ENCODE measurements at places on chromosomes 3 and 15.

DNA sequence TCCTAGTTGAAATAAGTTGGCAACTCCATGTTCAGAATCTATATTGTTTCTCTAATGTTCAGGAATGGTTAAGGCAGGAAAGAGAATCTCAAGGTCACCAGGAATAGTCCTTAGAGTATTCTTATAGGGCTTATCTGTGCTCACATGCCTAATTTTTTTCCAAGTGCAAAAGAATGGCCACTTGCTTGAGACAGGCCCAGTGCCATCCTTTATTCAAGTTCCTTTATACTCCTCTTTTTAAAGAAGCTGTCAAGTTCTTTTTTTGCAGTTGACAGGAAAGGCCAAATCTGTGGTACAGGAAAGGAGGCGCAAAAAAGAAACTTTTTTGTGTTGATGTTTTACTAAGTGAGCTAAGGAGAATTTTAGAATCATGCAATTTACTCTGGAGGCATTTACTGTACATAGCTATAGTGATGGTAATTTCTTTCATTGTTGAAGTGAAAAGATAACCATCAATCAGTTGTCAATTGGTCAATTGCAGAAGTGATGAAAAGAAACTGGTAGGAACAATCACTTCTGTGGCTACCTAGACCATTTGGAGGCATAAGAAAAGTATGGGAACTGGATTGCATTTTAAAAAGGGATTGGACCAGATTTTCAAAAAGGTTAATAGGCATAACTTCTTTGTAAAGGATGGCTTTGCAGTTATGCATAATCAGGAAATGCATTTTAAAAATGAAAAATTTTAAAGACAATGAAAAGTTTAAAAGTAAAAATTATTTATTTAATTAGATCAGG lies 102.5 kb upstream of the SOX2 start:
- no peak for DNase-seq

DNA sequence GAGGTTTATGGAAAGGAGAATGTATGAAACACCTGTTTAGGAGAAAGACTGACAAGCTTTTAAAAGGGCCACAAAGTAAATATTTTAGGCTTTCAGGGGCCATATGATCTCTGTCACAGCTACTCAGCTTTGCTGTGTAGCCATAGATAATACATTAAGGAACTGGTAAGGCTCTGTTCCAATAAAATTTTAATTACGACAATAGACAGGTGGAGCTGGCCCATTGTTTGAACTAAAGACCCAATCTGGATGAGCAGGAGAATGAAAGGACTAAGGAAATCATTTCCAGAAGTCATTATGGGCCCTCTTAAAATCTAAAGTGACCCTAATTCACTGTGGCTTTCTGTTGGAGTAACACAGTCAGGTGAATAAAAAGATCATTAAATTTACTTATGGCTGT lies 48.5 kb upstream of the SLC12A8 start:
- DNase-seq = no peak

GRCh38 chr15:66655997-66656396 lies 46.0 kb upstream of the SMAD6 start:
- no peak for DNase-seq

DNA sequence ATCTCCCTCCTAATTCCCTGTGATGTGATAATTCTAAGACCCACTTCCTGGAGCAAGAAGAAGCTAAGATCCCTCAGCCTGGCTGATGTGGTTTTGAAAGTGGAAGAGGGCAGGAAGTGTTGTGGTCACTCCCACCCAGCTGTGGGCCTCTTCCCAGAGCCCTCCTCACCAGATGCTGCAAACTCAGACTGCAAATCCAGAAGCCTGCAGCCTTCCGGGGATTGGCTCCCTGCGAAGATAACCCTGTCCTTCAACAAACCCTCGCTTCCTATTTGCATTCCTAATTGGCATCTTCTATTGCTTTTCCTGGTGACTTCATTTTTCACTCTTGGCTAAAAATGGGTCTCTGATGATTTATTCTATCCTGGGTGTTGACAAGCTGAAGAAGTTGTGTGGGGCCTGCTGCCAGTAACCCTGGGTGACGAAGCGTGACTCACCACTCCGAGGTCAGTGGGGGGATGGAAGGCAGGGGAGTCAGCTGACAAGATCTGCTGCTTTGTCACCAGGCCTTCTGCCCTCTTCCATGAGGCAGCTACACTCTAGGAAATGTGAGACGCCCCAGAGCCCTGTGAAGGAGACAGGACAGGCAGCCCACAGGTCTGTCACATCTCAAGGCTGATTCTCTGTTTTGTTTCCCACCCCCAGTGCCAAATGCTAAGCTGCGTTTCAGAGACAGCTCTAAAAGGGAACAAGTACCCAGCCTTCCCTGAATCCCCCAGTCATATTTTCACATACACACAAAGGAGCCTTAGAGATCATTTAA lies 99.7 kb upstream of the LIPC start:
- DNase-seq = peak; percentile 100

GRCh38 chr3:186772281-186772694 lies 11.1 kb upstream of the EIF4A2 start:
- DNase-seq = no peak

GRCh38 chr3:153762411-153763235 lies 358.6 kb upstream of the ARHGEF26 start:
- DNase-seq = no peak

- DNase-seq = no peak
Observed at GRCh38 chr3:188712248-188712924, 459.4 kb upstream of the TPRG1 start.

DNA sequence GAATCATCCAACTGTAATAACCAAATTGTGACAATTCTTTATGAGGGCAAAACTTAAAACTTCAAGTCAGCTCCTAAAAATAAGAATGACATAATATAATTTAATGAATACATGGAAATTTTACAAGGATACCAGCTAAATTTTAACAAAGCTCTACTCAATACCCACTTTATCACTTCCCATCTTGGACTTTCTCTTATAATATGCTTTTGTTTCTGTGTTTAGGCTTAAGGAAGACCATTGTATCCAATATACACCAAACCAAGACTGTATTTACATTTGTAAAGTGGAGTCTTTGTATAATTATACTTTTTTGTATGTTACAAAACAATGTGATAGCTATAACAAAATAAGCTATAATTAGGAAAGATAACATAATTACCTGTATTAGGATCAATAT lies 16.8 kb downstream of the ATP13A3 start:
- no peak for DNase-seq

DNA sequence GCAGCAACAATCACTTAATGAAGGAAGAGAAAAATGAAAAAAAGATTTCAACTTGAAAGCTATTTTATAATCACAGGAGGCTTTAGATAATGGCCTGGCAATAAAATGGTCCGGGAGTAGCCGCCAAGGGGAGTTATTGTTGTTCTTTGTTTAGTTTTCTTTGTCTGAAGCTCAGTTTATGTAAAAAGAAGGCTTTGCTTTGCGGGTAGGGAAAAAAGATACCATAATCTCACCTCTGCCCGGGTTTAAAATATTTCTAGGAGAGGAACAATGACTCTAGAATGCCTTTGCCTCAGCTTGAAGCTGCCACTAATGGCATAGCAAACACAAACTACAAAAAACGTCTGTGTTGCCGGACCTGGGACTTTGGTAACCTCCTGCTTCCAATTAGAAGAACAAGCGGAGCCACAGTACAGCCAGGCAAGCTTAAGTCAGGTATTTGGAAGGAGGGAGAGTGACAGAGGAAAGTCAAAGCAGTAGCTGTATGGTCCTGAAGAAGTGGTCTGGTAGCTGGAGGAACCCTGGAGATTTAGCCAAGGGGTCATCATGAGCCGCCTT lies 764.5 kb downstream of the TUSC7 start:
- no peak for DNase-seq

DNA sequence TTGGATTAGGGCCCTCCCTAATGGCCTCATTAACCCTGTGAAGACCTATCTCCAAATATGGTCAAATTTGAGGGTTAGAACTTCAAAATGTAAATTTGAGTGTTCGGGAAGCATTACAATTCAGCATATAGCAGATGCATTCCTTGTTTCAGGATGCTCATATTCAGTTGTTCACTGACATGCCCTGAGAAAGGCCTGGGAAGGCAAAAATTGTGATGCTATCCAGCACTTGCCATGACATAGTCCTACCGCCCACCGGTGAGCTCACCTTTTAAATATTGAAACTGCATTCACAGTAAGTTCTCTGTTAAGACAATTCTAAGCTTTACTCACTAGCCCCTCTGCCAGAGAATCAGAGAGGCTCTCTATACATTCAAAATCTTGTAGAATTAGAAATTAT lies 300.3 kb upstream of the CCDC54 start:
- no peak for DNase-seq

DNA sequence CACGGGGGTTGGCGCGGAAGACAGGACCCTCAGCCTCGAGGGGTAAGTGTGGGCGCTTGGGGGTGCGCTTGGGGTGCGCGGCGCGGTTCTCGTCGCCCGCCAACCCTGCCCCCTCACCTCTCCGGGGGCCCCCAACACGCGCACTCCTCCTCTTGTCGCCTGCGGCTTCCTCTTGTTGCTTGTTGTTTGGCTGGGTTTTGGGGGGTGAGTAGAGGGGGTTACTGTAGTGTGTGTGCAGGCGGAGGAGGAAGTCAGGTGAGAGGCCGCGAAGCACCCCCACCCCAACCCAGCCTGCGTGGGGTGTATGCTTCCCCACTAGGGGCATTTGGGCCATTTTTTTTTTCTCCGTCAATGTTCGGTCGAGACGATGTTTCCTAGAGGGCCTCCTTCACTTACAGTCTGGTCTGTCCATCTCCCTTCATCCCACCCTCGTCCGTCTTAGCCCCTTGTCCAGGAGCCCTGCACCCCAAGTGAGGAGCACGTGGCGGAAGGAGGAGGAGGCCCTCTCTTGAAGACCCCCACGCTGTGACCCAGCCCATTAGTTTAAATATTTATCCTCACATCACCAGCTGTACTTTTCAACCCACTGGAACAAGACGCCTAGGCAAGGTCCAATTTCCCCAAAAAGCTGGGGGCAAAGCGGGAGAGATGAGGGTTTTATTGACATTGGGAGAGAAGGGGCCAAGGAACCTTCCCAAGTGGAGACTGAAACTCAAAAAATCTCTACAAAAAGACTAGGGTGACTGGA lies 20.4 kb upstream of the SATB1 start:
- no peak for DNase-seq

DNA sequence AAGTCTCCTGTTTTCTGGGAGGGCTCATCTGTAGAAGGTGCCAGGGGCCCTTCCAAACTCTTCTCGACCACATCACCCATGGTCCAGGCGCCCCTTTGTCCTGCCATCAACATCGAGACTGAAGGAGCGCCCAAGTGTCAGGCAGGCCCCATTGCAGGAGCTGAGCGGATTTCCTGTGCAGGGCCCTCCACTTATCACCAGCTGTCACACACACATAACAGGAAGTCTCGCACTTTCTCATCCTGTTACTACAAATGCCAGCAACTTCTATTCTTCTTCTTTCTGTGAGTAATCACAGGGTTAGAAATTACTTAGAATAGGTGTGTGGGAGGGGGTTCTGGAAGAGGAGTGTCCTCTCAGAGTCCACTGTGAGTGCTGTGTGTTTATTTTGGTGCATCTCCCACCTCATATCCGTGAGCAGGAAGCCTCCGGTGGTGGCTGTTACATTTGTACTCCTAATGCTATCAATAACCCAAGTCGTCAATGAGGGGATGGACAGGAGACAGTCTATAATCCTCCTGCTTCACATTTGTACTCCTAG lies at the start of gene KLHL6:
TSS of gene KLHL6 (minus strand) at position 166 of the 541 bp plus-strand sequence. CDS start at position 113, 53 bp downstream.
- DNase-seq = no peak

GRCh38 chr3:138875096-138875753 lies 40.5 kb upstream of the PIK3CB start:
- no peak for DNase-seq

GRCh38 chr3:100756441-100756840 lies 47.1 kb downstream of the TFG start:
- DNase-seq = no peak

- DNase-seq = no peak
Observed at GRCh38 chr15:63483521-63484371, 20.6 kb upstream of the USP3 start.

- peak; percentile 87 for DNase-seq
Observed at GRCh38 chr3:82157952-82158351, 396.5 kb upstream of the GBE1 start.

- DNase-seq = no peak
Observed at GRCh38 chr3:57031631-57032541, 28.6 kb upstream of the SPATA12 start.

GRCh38 chr3:87033205-87033604 lies 42.3 kb upstream of the VGLL3 start:
- DNase-seq = no peak

DNA sequence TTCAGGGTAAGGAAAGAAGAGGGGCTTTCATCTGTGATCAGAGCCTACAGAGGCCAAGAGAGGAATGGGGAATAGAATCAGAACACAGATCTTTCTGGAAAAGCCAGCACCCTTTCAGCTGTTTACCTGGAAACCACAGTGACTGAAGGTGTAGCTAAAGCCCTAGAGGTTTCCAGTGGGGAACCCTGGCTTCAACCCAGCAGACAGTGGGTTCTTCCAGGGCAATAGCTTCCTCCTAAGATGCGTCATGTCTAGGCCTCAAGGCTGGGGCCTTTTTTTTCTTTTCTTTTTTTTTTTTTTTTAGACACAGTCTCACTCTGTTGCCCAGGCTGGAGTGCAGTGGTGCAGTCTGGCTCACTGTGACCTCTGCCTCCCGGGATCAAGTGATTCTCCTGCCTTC lies 3.1 kb upstream of the CPNE9 start:
- DNase-seq = peak; percentile 15

DNA sequence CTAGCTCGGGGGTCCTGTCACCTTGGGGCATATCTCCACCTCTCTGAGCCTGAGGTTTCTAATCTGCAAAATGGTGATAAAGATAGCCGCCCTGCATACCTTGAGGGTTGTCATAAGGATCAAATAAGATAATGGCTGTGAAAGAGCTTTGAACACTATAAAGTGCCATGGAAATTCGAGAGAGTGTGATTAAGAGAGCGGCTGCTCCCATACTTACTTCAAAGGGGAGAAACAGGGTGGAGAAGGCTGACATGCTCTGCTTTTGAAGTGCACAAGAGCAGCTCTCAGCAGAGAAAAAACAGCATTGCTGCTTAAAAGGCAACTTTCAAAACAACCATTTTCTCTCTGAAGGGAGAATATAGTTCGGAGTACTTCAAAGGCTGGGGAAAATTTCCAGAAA lies 529.2 kb downstream of the EPHB1 start:
- DNase-seq = no peak

GRCh38 chr3:178137831-178138230 lies 398.4 kb upstream of the KCNMB2 start:
- no peak for DNase-seq

DNA sequence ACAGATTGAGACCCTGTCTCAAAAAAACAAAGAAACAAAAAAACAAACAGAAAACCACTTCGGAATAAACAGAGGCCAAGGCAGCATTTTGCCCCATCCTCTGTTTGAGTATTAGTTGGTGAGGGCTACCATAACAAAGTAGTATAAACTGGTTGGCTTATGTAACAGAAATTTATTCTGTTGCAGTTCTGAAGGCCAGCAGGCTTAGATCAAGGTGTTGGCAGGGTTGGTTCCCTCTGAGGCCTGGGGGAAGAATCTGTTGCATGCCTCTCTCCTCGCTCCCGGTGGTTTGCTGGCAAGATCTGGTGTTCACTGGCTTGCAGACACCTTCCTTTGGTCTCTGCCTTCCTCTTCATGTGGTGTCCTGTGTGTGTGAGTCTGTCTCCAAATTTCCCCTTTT lies 261.6 kb downstream of the PDZRN3 start:
- no peak for DNase-seq

GRCh38 chr3:4751502-4752101 lies 227.6 kb upstream of the BHLHE40 start:
- peak; percentile 99 for DNase-seq

All from kidney tubule cell (primary cell).